Esophagus squamous epithelium (tissue), 5 donors: ENCODE measurements at places on chromosomes 3 and 15. TPM values are rescaled to one million over a fixed set of nuclear protein-coding genes. Genes with fewer than 3 reads are reported as not detected.

The CDHR4 gene
- total RNA-seq, result not detected

The CFAP100 gene
- total RNA-seq, result not detected

The SLC22A14 gene
- 0.53 TPM for total RNA-seq

The NEIL1 gene
- total RNA-seq, result 9.2 TPM

The VEPH1 gene
- not detected for total RNA-seq

The DPPA2 gene
- total RNA-seq, result not detected

The EAF2 gene
- total RNA-seq, result 2.2 TPM

The PLCD1 gene
- 24.2 TPM for total RNA-seq

GRCh38 chr3:141489203-141489602 is 2.4 kb downstream of the RASA2 start:
- H3K27me3 ChIP-seq, result no peaks in the 10 kb centered on the region
- peaks cover 9% of the 10 kb centered on the region for H3K4me1 ChIP-seq
- DNase-seq, result no peak
- no peak overlapping the region for H3K27ac ChIP-seq
- no peak overlapping the region for H3K4me3 ChIP-seq

- H3K4me1 ChIP-seq, result peaks cover 7% of the 10 kb centered on the region
- H3K27me3 ChIP-seq, result no peaks in the 10 kb centered on the region
- no peaks in the 10 kb centered on the region for H3K36me3 ChIP-seq
- H3K4me3 ChIP-seq, result no peak overlapping the region
- no peak for DNase-seq
- no peak overlapping the region for H3K27ac ChIP-seq
Observed at GRCh38 chr3:27553886-27554540, 69.8 kb upstream of the SLC4A7 start.

- no peak overlapping the region for H3K27ac ChIP-seq
- DNase-seq, result no peak
- no peaks in the 10 kb centered on the region for H3K36me3 ChIP-seq
- peaks cover 17% of the 10 kb centered on the region for H3K4me1 ChIP-seq
Observed at GRCh38 chr15:98071786-98072185, 111.3 kb downstream of the ARRDC4 start.

DNA sequence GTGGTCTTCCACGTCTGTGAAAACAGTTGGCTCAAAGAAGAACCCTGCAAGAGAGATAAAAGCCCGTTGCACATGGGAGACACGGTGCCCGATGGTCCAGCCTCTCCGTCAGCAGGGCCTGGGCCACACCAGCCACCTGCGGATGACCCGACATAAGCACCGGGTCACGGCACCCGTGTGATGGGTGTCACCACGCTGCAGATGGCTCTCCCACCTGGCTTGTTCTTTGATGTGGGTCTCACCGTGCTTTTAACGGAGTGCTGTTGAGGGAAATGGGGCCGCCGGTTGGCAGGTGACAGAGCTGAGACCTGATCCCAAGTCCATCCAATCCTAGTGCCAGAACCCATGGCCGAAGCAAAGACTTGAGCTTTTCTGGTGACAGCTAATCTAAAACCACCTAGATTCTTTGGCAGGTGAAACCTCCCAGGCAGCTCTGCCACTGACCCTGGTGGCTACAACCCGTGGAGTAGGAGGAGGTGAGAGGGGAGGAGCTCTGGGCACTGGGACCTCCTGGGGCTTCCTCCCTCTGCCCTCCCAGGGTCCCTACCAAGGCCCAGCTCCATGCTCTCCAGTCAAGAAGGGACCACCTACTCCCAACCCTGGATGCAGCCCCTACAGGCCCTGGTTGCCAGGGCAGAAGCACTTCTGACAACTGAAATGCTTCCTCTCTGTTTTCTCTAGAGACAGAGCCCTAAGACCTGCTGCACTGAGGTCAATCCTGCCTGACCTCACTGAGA is 23.4 kb upstream of the SLC41A3 start:
- H3K27me3 ChIP-seq, result no peaks in the 10 kb centered on the region
- H3K4me1 ChIP-seq, result no peaks in the 10 kb centered on the region
- no peaks in the 10 kb centered on the region for H3K36me3 ChIP-seq
- H3K27ac ChIP-seq, result no peak overlapping the region
- no peak overlapping the region for H3K4me3 ChIP-seq

- H3K36me3 ChIP-seq, result no peaks in the 10 kb centered on the region
- H3K4me1 ChIP-seq, result no peaks in the 10 kb centered on the region
- H3K4me3 ChIP-seq, result no peak overlapping the region
- no peaks in the 10 kb centered on the region for H3K27me3 ChIP-seq
- DNase-seq, result no peak
Observed at GRCh38 chr15:37764733-37765191, 169.7 kb upstream of the TMCO5A start.

DNA sequence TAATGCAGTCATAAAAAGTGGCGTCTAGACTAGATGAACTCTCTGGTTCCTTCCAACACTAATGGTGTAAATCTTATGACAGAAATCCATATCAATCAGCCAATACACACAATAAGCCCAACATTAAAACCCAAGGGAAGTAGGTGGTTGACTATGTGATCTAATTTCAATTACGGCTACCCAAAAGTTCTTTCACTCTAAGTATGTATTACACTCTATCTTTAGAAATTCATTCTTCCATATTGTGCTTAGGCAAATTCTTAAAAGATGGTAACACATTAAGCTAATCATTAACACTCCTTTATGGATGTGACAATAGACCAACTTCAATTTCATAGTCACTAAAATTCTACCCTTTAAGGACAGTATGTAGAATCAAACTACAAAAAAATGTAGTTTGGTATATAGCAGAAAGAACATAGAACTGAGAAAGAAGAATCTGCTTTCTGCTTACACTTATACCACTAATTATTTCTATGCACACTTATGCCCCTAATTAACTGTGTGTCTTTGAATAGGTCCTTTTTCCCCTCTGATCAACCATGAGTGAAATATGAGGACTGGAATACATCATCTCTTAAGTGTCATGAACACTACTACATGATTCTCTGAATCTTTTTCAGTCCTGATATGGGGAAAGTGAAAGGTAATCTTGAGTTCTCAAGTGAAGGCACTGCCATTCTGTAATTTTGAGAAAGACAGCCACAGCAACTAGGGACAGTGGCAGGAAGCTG is 557.6 kb downstream of the IGSF11 start:
- no peak for DNase-seq
- no peaks in the 10 kb centered on the region for H3K4me1 ChIP-seq
- no peak overlapping the region for H3K27ac ChIP-seq
- H3K27me3 ChIP-seq, result no peaks in the 10 kb centered on the region

GRCh38 chr15:33623010-33623409 is 312.2 kb downstream of the RYR3 start:
- no peak overlapping the region for H3K27ac ChIP-seq
- no peak for DNase-seq
- no peaks in the 10 kb centered on the region for H3K27me3 ChIP-seq
- H3K4me3 ChIP-seq, result no peak overlapping the region

DNA sequence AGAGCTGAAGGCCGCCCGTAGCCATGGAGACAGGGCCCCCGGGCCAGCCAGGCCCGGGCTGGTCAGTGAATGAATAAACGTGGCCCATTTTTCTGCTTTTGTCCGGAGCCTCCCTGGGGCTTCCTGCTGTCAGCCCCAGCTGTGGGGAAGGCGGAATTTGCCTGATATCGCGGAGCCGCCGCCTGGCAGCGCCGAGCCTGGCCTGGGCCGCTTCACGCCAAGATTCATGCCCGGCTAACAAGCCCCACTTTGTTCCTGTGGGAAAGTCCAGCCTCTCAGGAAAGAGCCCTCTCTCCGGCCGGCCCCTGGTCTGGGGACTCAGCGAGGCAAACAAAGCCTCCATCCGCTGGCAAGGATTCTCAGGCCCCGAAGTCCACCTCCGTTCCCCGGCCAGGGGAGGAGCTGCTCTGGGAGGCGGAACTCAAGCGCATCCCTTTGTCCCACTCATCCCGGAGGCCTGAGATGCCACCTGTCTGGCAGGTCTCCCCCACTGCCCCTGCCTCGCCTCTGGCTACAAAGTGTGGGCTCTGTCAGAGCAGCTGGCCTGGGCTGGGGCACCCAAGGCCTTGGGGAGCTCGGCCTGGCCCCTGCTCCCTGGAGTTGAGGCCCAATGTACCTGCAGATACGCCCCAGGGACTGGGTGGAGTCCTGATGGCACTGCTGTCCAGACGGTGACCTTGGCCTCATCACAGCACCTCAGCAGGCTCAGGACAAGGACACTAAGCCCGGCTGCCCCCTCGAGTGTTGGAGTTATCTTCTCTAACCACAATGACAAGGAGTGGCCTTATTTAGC is 51.6 kb upstream of the SLC6A11 start:
- H3K4me1 ChIP-seq, result no peaks in the 10 kb centered on the region
- DNase-seq, result no peak
- no peak overlapping the region for H3K4me3 ChIP-seq
- H3K27me3 ChIP-seq, result peaks cover 79% of the 10 kb centered on the region

DNA sequence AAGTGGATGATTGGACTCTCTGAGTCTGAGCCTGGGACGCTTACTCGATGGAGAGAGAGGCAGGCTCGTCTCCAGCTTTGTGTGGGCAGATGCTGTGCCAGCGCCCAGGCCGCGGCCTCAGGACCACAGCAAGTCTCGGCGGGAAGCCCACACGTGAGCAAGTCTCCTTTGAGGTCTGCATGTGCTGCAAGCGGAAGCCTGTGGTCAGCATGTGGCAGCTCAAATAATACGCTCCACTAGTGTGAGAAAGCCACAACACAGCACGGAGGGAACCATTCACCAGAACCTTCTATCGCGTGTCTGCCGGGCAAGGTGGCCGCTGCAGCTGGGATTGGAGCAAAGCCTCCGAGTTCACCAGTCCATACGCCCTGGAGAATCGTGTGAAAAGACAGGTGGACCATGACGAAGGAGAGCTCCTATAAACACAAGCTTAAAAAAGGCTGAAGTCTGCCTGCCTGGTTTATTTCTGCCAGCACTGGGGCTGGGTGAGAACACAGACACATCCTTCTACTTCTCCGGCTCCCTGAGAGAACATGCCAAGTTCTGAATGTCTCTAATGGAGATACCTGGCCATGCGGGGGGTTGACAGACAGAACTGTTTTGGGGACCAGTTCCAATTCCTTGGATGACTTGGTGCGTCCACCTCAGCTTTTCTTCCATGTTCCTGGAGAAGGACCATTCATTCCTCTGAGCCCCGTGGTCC is 82.0 kb upstream of the LRIG1 start:
- H3K36me3 ChIP-seq, result no peaks in the 10 kb centered on the region
- no peak overlapping the region for H3K4me3 ChIP-seq
- H3K27ac ChIP-seq, result no peak overlapping the region
- no peaks in the 10 kb centered on the region for H3K27me3 ChIP-seq

- H3K4me3 ChIP-seq, result no peak overlapping the region
- no peaks in the 10 kb centered on the region for H3K36me3 ChIP-seq
- peak overlapping the region; percentile 45 for H3K27ac ChIP-seq
- no peaks in the 10 kb centered on the region for H3K27me3 ChIP-seq
Observed at GRCh38 chr3:114418724-114419543, 125.1 kb downstream of the TIGIT start.

DNA sequence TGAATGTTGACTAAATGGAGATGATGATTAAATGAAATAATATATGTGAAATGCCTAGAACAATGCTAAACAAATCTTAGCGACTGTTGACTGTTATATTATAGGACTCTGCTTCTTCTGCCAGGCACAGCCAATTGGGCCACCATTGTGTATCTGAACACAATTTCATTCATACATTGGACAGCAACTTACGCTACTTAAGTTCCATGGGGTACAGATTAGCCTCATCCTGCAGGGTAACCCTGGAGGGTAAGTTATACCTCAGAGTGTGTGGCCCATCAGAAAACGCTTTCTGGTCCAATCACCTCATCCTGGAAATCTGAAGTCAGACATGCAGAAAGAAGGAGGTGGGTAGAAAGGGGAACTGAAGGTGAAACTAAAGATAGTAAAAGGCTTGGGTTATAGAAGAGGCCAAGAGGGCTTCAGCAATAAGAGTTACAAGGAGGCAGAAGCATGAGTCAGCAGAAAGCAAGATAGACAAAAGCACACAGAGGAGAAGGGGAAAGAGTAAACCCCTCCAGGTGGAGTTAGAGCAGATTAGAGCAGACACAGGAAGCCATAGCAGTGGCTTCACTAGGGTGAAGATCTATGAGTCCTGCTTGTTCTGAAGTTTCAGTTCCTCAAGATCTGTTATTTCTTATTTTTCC is 119.3 kb upstream of the SLC24A5 start:
- H3K27ac ChIP-seq, result no peak overlapping the region
- no peak overlapping the region for H3K4me3 ChIP-seq
- no peaks in the 10 kb centered on the region for H3K27me3 ChIP-seq
- no peak for DNase-seq
- H3K4me1 ChIP-seq, result no peaks in the 10 kb centered on the region
- H3K36me3 ChIP-seq, result no peaks in the 10 kb centered on the region

DNA sequence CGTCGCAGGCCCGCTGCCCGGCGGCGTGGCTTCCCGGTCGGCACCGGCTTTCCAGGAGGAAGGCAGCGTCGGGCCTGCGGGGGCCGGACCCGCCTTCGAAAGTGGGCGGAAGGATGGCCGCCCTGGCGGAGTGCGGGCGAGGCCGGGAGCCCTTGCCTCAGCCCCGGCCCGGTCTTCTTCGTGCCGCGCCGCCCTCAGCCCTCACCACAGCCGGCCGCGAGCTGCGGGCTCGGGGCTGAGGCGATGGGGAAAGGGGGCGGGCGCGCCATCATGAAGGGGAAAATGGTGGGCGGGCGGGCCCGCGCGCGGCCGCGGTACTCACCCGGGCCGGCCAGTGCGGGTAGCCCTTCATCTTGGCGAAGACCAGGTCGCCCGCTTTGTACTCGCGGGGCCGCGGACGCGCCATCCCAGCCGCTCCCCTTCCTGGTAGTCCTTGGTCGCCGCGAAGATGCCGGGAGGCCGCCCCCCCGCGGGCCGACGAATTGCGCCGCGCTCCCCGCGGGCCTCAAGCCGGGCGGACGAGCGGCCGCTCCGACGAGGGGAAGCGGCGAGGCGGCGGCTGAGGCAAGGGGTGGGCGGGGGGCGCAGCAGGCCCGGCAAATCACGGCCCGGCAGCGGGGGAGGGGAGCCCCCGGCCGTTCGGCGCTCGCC is 489 bp downstream of the HDGFL3 start:
- H3K27me3 ChIP-seq, result no peaks in the 10 kb centered on the region
- no peak for DNase-seq
- no peaks in the 10 kb centered on the region for H3K36me3 ChIP-seq
- H3K4me3 ChIP-seq, result peak overlapping the region; percentile 59
- H3K27ac ChIP-seq, result peak overlapping the region; percentile 86

DNA sequence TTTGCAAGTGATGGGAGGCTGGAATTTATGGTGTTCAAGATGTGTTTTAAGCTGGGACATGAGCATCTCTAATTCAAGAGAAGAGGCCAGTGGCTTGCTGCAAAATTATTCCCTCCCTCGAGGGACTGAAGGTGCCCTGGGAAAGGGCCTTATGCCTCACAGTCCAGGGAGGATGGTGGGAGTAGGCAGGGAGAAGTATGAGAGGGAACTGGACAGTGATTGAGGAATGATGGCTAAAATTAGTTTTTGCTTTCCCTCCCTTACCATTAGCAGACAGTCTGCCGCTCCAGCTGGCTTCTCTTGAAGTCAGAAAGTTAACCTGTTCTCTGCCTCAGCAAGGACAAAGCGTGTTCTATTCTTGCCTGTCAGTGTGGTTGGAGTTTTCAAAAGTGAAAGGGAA is 139.8 kb upstream of the SEMA6D start:
- no peaks in the 10 kb centered on the region for H3K27me3 ChIP-seq
- no peak overlapping the region for H3K27ac ChIP-seq
- no peaks in the 10 kb centered on the region for H3K4me1 ChIP-seq
- no peak overlapping the region for H3K4me3 ChIP-seq
